Aorta (tissue), 5 donors: ENCODE measurements at places on chromosomes 3 and 15. TPM values are rescaled to one million over a fixed set of nuclear protein-coding genes. Genes with fewer than 3 reads are reported as not detected.

The SKOR1 gene
- total RNA-seq, result 1.3 TPM

The ANKRD34C gene
- 0.42 TPM for total RNA-seq

The EOGT gene
- 104 TPM for total RNA-seq

The KLF15 gene
- 8.5 TPM for total RNA-seq

The GABRR3 gene
- total RNA-seq, result not detected

The LOXL1 gene
- 108 TPM for total RNA-seq

The GOLGA8N gene
- total RNA-seq, result 38.9 TPM

The ZNF197 gene
- 20.3 TPM for total RNA-seq

The LRRIQ4 gene
- total RNA-seq, result not detected

The NAA80 gene
- total RNA-seq, result 10.3 TPM

DNA sequence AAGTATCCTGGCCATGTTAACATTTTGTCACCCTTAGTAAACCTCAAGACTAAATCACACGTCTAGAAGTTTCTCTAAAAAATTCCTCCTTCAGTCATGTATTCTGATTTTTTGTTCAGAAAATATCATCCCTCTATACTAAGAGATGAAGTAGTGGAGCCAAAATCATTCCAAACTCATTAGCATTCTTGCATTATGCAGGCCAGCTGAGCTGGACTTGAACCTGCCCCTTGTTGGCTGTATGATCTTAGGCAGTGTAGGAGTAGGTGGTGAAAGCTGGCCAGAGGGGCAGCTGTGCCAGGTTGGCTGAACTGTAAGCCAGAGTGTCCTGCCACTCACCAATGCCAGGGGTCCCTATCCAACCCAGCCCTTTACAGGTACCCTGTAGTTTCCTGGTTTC lies 69.1 kb downstream of the CDAN1 start:
- H3K36me3 ChIP-seq, result peaks cover 4% of the 10 kb centered on the region
- no peaks in the 10 kb centered on the region for H3K27me3 ChIP-seq

DNA sequence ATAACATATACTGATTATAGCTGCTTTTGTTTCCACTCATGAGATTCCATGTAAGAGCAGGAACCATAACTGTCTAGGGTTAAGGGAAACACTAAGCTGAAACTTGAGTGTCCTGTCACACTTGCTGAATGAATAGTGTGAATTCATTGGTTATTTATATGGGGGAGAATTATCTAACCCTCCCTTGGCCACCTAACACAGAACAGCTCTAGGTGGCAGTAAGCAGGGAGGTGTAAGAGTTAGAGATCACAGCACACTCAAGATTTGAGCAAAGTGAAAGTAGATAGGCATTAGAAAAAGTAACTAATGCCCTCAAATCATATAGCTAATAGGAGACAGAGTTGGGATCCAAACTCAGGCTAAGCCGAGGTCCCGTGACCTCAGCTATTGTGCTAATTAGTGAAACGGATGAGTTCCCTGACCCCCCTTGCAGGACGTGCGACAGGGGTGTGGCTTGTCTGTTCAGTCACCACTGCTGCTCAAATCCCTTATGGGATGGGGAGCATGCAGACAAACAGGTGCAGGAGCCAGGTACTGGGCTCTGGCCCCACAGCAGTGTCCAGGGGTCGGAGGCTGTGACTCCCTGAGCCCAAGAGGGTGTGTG lies 27.7 kb upstream of the ANO10 start:
- no peaks in the 10 kb centered on the region for H3K27me3 ChIP-seq
- no peaks in the 10 kb centered on the region for H3K4me1 ChIP-seq
- H3K27ac ChIP-seq, result no peak overlapping the region
- no peak for DNase-seq
- no peaks in the 10 kb centered on the region for H3K36me3 ChIP-seq

GRCh38 chr15:88238618-88239430 lies 17.7 kb downstream of the NTRK3 start:
- peak; percentile 70 for DNase-seq
- no peaks in the 10 kb centered on the region for H3K4me1 ChIP-seq
- no peaks in the 10 kb centered on the region for H3K27me3 ChIP-seq
- peak overlapping the region; percentile 76 for H3K27ac ChIP-seq
- H3K4me3 ChIP-seq, result no peak overlapping the region
- no peaks in the 10 kb centered on the region for H3K36me3 ChIP-seq

- no peaks in the 10 kb centered on the region for H3K36me3 ChIP-seq
- no peak overlapping the region for H3K27ac ChIP-seq
- H3K27me3 ChIP-seq, result no peaks in the 10 kb centered on the region
These were observed 92.0 kb downstream of the SYNPR start for GRCh38 chr3:63370094-63370493.

GRCh38 chr3:58062472-58062871 lies 54.2 kb downstream of the FLNB start:
- H3K4me1 ChIP-seq, result no peaks in the 10 kb centered on the region
- no peaks in the 10 kb centered on the region for H3K36me3 ChIP-seq
- H3K27ac ChIP-seq, result no peak overlapping the region
- H3K27me3 ChIP-seq, result no peaks in the 10 kb centered on the region
- no peak for DNase-seq

GRCh38 chr3:37945807-37946530 lies 44.6 kb upstream of the VILL start:
- no peak overlapping the region for H3K4me3 ChIP-seq
- peaks cover 3% of the 10 kb centered on the region for H3K4me1 ChIP-seq

- no peak for DNase-seq
- H3K4me3 ChIP-seq, result no peak overlapping the region
- no peak overlapping the region for H3K27ac ChIP-seq
- H3K27me3 ChIP-seq, result no peaks in the 10 kb centered on the region
These were observed 9.7 kb downstream of the MYH15 start for GRCh38 chr3:108500728-108501127.

GRCh38 chr3:129605922-129606635 lies 397 bp downstream of the PLXND1 start:
- peak overlapping the region; percentile 29 for H3K4me3 ChIP-seq
- no peak for DNase-seq
- H3K27me3 ChIP-seq, result no peaks in the 10 kb centered on the region

DNA sequence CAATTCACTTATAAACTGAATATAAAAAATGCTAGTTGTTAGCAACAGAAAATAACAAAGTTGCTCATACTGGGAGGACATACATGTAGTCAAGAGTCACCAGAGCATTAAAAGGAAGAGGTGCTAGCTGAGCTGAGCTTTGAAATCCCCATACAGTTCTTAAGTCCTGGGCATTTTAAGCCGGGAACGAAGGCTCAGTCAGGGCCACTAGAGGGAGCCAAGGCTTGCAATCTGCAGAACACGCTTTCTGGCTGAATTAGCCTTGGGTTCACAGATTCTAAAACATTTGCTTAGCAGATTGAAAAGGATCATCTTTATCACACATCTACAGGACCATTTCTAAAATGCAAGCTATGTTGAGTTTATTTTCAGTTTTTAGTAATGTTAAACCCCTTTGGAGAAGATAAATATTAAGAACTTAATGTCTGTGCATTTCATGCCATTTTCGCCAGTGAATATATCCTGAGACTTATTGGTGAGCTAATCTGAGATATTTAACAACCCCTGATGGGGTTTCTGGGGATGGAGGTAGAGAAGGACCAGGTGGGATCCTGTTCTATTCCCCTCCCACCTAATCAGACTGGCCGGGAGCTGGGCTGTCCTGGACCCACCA lies 26.3 kb upstream of the MNS1 start:
- H3K4me3 ChIP-seq, result no peak overlapping the region
- H3K4me1 ChIP-seq, result no peaks in the 10 kb centered on the region
- no peaks in the 10 kb centered on the region for H3K36me3 ChIP-seq
- peak; percentile 74 for DNase-seq
- H3K27me3 ChIP-seq, result no peaks in the 10 kb centered on the region

GRCh38 chr3:134839990-134840389 lies 44.9 kb downstream of the EPHB1 start:
- H3K27me3 ChIP-seq, result no peaks in the 10 kb centered on the region
- H3K4me1 ChIP-seq, result no peaks in the 10 kb centered on the region
- no peaks in the 10 kb centered on the region for H3K36me3 ChIP-seq
- no peak overlapping the region for H3K27ac ChIP-seq
- DNase-seq, result no peak

DNA sequence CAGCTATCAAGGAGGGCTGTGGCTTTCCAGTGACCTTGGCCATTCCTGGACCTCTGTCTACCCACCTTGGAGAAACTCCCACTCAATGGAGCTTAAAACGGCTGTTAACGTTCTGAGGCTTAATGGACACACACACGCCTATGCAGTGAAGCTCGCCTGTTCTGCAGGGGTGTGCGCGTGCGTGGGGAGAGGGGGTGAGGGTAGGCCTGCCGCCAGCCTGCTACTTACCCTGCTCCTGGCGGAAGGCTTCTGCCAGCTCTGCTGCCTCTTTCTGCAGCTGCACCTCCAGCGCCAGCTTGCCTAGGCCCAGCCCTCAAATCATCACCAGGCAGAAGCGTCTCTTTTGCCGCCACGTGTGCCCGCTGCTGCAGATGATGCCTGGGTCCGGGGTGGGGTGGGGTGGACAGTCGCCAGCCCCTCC lies 23.2 kb upstream of the PARL start:
- H3K27me3 ChIP-seq, result no peaks in the 10 kb centered on the region
- DNase-seq, result no peak
- no peak overlapping the region for H3K4me3 ChIP-seq
- no peaks in the 10 kb centered on the region for H3K36me3 ChIP-seq

GRCh38 chr15:70101459-70102113 lies 3.9 kb upstream of the TLE3 start:
- H3K36me3 ChIP-seq, result no peaks in the 10 kb centered on the region
- no peaks in the 10 kb centered on the region for H3K27me3 ChIP-seq
- H3K4me3 ChIP-seq, result no peak overlapping the region
- no peaks in the 10 kb centered on the region for H3K4me1 ChIP-seq

- H3K27ac ChIP-seq, result no peak overlapping the region
- H3K4me3 ChIP-seq, result no peak overlapping the region
- no peaks in the 10 kb centered on the region for H3K27me3 ChIP-seq
- no peaks in the 10 kb centered on the region for H3K4me1 ChIP-seq
- H3K36me3 ChIP-seq, result no peaks in the 10 kb centered on the region
- DNase-seq, result no peak
These were observed 78.2 kb downstream of the TPRG1 start for GRCh38 chr3:189249987-189250386.

DNA sequence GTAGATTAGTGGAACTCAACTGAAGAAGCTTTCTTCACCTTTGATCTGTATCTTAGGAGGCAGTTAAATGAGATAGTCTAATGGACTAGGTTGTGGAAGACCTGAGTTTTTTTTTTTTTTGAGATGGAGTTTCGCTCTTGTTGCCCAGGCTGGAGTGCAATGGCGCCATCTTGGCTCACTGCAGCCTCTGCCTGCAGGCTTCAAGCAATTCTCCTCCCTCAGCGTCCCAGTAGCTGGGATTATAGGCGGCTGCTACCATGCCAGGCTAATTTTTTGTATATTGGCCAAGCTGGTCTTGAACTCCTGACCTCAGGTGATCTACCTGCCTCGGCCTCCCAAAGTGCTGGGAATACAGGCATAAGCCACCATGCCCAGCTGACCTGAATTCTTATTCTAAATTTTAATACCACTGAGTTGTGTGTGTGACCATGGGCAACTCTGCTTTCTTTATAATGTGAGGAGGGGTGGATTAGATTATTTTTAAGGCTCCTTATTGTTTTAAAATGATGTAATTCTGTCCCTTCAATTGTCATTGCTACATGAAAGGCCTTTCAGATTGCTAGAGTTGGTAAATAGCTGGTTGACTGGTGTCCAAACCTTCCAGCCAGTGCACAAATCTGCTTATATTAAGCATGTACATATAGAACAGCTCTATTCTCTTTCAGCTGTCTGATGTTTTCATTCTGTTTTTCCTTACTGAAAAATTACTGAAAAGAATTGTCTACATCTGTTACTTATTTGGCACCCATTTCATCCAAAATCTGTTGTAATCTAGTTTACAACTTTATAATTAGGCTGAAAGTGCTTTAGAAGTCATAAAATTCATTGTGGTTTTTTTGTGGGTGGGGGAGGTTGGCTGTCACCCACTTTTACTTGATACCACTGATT lies 2.3 kb downstream of the LNP1 start:
- DNase-seq, result no peak
- no peak overlapping the region for H3K27ac ChIP-seq
- no peaks in the 10 kb centered on the region for H3K36me3 ChIP-seq
- H3K4me1 ChIP-seq, result no peaks in the 10 kb centered on the region
- no peaks in the 10 kb centered on the region for H3K27me3 ChIP-seq
- peak overlapping the region; percentile 72 for H3K4me3 ChIP-seq

DNA sequence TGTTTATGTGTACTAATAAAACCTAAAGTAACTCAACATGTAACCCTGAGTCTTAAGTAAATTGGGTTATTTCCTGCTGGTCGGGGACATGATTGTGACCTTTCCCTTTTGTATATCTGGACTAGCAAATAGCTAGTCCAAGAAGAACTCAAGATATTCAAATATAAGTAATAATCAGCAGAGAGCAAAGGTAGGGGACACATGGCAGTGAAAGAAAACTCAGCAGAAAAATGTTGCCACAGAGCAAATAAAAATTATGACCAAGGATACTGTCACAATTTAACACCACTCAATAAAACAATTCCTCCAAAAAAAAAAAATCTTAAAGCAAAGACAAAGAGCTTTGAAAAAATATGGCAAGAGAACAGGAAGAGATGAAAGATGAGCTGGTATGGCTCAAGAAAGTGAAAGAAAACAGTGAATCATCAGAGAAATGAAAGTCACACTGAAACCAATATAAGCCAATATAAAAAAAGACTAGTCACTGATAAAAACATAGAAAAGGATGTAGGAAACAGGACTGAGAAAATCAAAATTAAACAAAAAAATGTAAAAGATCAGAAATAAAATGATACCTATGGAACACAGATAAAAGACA lies 43.4 kb downstream of the HLTF start:
- peaks cover 3% of the 10 kb centered on the region for H3K36me3 ChIP-seq
- H3K4me1 ChIP-seq, result no peaks in the 10 kb centered on the region
- no peak overlapping the region for H3K27ac ChIP-seq
- DNase-seq, result no peak

DNA sequence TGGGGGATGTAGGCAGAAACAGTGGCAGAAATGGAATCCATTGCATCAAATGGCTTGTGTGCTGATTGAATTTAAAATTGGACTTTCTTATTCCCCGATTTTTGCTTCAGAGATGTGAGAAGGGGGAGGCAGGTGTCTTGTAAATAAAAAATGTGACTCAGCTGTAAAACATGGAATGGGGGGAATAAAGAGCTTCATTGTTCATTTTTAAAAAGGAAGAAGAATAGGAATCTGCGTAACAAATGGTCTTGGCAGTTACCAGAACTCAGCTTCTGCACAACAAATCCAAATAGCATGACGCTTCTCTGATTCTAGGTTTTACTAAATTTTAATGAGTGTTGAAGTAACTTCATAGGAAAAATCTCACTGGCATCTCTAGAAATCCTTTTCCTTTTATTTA lies 323.9 kb upstream of the GBE1 start:
- H3K36me3 ChIP-seq, result no peaks in the 10 kb centered on the region
- H3K27ac ChIP-seq, result no peak overlapping the region
- H3K27me3 ChIP-seq, result no peaks in the 10 kb centered on the region
- H3K4me1 ChIP-seq, result no peaks in the 10 kb centered on the region
- H3K4me3 ChIP-seq, result no peak overlapping the region
- DNase-seq, result no peak

GRCh38 chr3:142735462-142735861 lies 11.6 kb downstream of the TRPC1 start:
- no peaks in the 10 kb centered on the region for H3K4me1 ChIP-seq
